ENCODE measurements at places on chromosomes 7 and 10. TPM values are rescaled to one million over a fixed set of nuclear protein-coding genes. Genes with fewer than 3 reads are reported as not detected.

The CLIP2 gene
- 73.6 TPM for total RNA-seq

The EFCAB10 gene
- not detected for total RNA-seq

The DIP2C gene
- 13.5 TPM for total RNA-seq

The COBL gene
- not detected for total RNA-seq

The CPXM2 gene
- 0.19 TPM for total RNA-seq

The ZNF248 gene
- total RNA-seq = 5.6 TPM

The SORBS1 gene
- total RNA-seq = 4.2 TPM

The MMD2 gene
- not detected for total RNA-seq

The TWIST1 gene
- total RNA-seq = 0.19 TPM

The HOXA10 gene
- total RNA-seq = 10.3 TPM

The TACR2 gene
- 0.58 TPM for total RNA-seq

The CELF2 gene
- total RNA-seq = 37.6 TPM

The SPACDR gene
- not detected for total RNA-seq

The ZNF804B gene
- not detected for total RNA-seq

The KNDC1 gene
- total RNA-seq = not detected

The ITGB8 gene
- 13.9 TPM for total RNA-seq

The USP54 gene
- 16.4 TPM for total RNA-seq

The TMEM213 gene
- total RNA-seq = not detected

The NAT16 gene
- not detected for total RNA-seq

- no peak for DNase-seq
Measured at GRCh38 chr10:12389154-12389734, 39.9 kb downstream of the CAMK1D start.

GRCh38 chr10:78780551-78780961, 288.2 kb upstream of the ZMIZ1 start:
- no peak for DNase-seq

DNA sequence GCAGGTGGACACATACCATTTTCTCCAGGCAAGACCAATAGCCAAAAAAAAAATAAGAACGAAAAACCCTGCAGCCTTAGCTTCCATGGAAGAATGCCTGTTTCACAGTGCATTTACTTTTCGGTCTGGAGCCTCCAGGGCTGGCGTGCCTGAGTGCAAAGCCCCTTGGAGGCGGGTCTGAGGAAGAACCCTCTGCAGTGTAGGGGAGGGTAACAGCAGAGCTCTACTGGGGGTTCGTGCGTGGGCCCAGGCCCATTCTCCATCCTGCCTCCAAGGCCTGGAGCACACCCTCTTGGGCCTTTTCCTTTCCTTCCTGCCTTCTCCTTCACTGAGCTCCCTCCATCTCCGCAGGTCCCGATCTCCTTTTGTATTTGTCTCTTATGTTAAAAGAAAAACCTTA, 172.3 kb upstream of the GLI3 start:
- no peak for DNase-seq

- no peak for DNase-seq
Measured at GRCh38 chr10:1274111-1274661, 218.0 kb downstream of the WDR37 start.

DNA sequence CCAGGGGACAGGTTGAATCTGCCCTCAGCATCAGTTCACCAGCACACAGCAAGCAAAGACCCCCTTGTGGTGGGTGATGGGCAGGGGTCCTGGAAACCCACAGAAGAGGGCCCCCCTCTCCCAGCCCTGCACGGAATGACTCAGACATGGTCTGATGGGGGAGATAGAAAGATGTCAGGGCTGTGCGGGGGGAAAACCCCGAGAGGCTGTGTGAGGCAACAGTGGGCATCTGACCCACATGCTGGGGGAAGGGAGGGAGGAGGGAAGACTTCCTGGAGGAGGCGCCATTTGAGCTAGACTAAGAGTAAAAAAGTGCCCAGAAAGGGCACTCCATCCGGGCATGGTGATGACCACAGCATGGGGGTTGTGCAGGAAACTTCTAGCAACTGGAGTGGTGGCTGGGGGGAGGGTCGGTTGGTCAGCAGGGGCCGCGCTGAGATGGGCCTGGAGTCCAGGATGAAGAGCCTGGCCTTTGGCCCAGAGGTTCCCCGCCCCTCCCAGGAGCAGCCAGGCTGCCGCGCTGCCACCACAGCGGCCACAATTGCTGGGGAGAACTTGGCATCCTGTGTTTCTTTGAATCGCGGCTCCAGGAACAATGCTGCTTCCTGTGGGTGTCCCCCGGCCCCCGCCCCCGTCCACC, 2.5 kb downstream of the LFNG start:
- DNase-seq = no peak

DNA sequence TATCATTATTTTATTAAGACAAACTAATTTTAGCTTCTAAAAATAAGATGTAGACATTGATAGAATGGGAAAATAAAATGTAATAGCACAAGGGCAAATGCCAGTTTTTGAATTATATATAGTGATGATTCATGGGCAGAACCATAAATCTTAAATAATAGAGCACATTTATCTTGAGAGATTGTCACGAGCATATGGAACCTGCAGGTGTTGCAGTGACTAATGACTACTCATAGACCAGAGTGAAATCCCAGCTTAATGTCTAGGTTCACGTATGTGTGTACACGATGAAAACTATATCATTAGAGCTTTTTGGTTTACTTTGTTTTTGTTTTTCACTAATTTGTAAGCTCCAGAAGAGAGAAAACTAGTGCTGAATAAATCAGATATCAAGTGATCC, 150.2 kb upstream of the CACNA2D1 start:
- no peak for DNase-seq

- DNase-seq = no peak
Measured at GRCh38 chr10:71969929-71970328, 5.7 kb downstream of the CHST3 start.

DNA sequence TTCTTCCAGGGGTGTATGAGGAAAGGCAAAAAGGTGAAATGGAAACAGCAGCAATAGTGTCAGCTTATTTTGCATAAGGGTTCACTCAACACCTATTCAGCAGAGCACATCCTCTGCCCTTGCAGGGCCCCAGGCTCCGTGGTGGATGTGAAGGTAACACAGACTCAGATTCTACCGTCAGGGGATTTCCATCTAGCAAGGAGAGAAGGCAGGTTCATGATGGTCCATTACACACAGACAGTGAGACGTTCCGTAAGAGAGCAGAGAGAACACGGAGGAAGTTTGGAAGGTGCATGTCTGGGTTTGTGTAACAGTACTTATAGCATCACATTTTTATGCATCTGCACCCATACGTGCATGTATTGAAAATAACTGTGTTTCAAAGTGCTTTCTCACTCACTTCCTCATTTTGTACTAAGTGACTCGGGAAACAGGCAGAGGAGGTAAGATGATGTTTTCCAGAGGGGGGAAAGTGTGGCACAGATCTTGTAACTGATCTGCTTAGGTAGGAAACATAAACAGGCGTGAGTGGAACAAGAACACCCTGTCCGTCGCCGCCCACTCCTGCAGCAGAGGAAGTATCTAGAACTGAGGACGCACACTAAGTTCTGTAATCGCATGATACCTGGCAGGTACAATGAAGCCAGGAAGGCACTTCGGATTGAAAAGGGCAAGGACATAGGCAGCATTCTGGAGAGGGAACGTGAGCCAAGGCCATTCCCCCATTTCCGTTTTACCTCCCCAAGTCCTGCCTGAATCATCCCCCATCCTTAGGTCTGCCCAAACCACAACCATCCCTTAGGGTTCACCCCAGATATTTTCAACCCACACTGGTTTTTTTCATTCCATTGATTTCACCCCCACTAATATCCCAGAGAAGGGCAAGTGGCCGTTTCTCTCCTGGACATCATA, 1.0 kb upstream of the ENO4 start:
- no peak for DNase-seq

GRCh38 chr10:72819053-72819452, 74.5 kb upstream of the OIT3 start:
- no peak for DNase-seq

- DNase-seq = no peak
Measured at GRCh38 chr10:47222461-47222860, 77.5 kb upstream of the GDF10 start.

DNA sequence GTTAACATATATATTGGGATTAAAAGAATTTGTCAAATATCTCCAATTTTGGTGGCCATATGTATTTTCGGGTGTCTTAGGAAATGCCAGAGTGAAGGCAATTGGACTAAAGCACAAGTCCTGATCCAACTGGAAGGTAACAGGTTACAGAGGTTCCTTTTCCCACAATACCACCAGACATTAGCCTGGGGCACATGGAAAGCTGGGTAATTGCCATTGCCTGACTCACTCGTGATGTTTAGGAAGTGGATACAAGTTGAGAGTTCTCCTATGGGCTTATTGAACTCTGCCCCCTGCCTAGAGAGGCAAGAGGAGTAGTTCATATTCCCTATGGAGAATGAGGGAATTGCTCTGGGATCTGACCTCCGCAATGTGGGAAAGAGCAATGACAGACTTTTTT, 5.7 kb downstream of the DNAH11 start:
- DNase-seq = no peak

DNA sequence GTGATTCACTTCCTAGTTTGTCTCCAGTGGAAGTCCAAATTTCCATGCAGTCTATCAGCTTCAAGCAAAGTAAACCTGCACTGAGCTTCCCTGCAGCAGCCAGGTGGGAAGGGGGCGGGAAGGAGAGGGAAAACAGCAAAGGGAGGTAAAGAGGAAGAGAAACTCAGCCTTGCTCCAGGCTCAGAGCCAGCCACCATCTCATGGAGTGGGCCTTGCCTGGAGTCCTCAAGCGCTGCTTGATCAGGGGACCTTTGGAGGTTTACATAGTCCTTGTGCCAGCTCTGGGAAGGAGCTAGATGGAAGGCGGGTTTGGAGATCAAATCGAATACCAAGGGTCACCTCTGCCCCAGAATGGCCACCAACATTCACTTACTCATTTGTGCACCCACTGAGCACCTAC, 7.4 kb downstream of the CRTAC1 start:
- DNase-seq = no peak

- no peak for DNase-seq
Measured at GRCh38 chr10:43598446-43598845, 7.8 kb upstream of the ZNF485 start.

- no peak for DNase-seq
Measured at GRCh38 chr10:17453373-17454091, 863 bp downstream of the ST8SIA6 start.

GRCh38 chr7:122465296-122465695, 160.7 kb upstream of the FEZF1 start:
- no peak for DNase-seq

GRCh38 chr7:156458011-156458410, 182.6 kb upstream of the RNF32 start:
- DNase-seq = no peak

- DNase-seq = no peak
Measured at GRCh38 chr10:127423218-127423915, 125.7 kb upstream of the NPS start.

DNA sequence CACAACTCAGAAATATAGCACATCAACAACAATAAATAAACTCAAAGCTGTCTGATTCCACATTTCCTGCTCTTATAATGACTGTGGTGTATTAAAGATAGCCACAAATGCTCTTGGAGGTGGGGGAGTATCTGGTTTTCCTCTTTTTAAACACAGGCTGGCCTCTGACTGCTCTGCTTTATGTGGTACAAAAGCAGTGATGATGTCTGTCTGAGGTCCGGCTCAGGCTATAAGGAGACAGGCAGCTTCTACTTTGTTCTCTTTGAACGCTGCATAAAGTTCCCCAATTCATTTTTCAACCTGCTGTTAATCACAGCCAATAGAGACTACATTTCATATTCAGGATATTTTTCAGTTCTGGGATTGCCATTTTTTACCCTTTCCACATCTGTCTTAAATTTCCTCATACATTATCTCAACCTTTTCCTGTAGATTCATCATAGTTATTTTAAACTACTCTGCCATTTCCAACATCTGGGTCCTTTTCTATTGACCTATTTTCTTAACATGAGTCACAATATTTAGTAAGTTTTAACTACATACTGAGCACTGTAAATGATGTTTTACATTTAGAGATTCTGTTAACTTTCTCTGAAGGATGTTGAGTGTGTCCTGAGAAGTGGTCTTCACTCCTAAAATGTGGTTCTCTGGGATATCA, 64.9 kb downstream of the CRPPA start:
- DNase-seq = no peak

Measured in glomerular endothelial cell (primary cell).